ENCODE measurements at places on chromosomes 2 and 18. TPM values are rescaled to one million over a fixed set of nuclear protein-coding genes. Genes with fewer than 3 reads are reported as not detected.
A peak's percentile ranks its signal among the peaks of the same experiment; 100 is the strongest.

GRCh38 chr2:178997477-178997876 is 52.5 kb downstream of the CCDC141 start:
- no peak overlapping the region for H3K4me3 ChIP-seq
- H3K4me1 ChIP-seq, result no peaks in the 10 kb centered on the region
- H3K27ac ChIP-seq, result no peak overlapping the region
- DNase-seq, result no peak
- no peaks in the 10 kb centered on the region for H3K27me3 ChIP-seq

DNA sequence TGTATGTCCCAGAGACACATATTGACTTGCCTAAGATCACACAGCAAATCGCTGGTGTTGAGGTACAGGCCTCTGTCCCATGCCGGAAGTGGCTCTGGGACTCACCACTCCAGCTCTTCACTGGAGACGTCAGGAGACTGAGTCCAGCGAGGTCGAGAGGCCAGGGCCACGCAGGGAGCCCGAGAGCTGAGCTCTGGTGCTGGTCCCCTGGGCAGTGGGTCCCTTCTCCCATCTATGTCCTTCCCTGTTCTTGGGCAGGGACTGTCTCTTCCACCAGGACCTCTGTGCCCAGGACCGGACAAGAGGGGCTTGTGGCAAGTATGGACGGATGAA is 62.4 kb upstream of the TWIST2 start:
- no peaks in the 10 kb centered on the region for H3K4me1 ChIP-seq
- no peaks in the 10 kb centered on the region for H3K36me3 ChIP-seq
- no peak overlapping the region for H3K4me3 ChIP-seq
- DNase-seq, result no peak
- no peak overlapping the region for H3K27ac ChIP-seq
- peaks cover 12% of the 10 kb centered on the region for H3K27me3 ChIP-seq

GRCh38 chr2:74278176-74278575 is 65.0 kb downstream of the SLC4A5 start:
- no peaks in the 10 kb centered on the region for H3K4me1 ChIP-seq
- H3K4me3 ChIP-seq, result no peak overlapping the region
- H3K27me3 ChIP-seq, result no peaks in the 10 kb centered on the region

DNA sequence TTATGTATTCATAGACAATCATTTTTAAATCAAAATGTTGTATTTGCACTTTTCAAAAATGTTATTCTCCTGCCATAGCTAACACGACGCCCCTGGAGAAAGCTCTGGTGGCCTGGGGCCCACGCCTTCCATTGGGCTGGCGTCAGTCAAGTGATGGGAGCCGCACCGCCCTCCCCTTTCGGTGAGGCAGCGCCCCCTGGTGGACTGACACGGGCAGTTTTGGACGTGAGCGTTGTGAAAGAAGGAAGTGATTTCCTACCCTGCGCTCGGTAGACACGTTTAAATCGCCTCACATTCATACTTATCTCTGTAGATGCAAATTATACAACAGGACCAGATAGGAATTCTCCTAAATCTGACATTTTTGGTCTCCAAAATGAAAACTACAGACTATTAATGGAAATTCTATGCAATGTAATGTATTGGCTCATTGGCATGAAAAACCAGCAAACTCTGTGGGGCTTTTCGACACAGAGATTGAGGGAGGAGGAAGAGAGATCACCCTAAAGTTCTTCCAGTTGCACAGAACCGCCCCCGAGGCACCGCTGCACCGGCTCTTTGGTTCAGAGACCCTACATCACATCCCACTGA is 326.2 kb upstream of the SOX11 start:
- no peaks in the 10 kb centered on the region for H3K36me3 ChIP-seq
- peak; percentile 63 for DNase-seq
- peaks cover 5% of the 10 kb centered on the region for H3K27me3 ChIP-seq

- no peaks in the 10 kb centered on the region for H3K36me3 ChIP-seq
- no peaks in the 10 kb centered on the region for H3K4me1 ChIP-seq
- H3K4me3 ChIP-seq, result no peak overlapping the region
- no peak overlapping the region for H3K27ac ChIP-seq
- DNase-seq, result peak; percentile 24
Observed at GRCh38 chr2:121287146-121287798, 2.3 kb upstream of the TFCP2L1 start.

GRCh38 chr2:158716921-158717320 is 78.2 kb upstream of the DAPL1 start:
- no peaks in the 10 kb centered on the region for H3K27me3 ChIP-seq
- H3K27ac ChIP-seq, result peak overlapping the region; percentile 86
- no peak overlapping the region for H3K4me3 ChIP-seq
- DNase-seq, result no peak

GRCh38 chr2:101986804-101987740 is 4.7 kb upstream of the IL1R2 start:
- no peaks in the 10 kb centered on the region for H3K4me1 ChIP-seq
- no peak overlapping the region for H3K27ac ChIP-seq
- H3K27me3 ChIP-seq, result peaks cover 2% of the 10 kb centered on the region
- H3K4me3 ChIP-seq, result no peak overlapping the region
- no peaks in the 10 kb centered on the region for H3K36me3 ChIP-seq

- peaks cover 9% of the 10 kb centered on the region for H3K4me1 ChIP-seq
- H3K27me3 ChIP-seq, result no peaks in the 10 kb centered on the region
- no peak overlapping the region for H3K27ac ChIP-seq
- no peak for DNase-seq
- H3K4me3 ChIP-seq, result no peak overlapping the region
Observed at GRCh38 chr2:26016012-26016705, 17.7 kb upstream of the RAB10 start.

DNA sequence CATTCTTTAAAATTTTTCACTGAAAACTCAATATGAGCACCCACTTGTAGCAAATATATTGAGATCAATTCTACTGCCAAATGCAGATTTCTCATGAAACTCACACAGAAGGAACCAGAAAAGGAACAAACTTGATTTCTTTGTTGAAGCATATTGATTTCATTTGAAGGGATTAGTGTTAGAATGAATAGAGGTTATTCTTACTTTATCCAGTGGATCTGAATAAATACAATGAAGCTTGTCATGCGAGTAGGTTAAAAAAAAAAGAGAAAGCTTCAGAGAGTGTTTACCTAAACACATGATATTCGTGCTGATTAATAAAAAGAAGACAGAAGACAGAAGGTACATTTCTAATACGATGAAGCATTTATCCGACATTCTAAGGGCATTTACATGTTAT is 226.7 kb upstream of the ZSWIM2 start:
- peak overlapping the region; percentile 41 for H3K27ac ChIP-seq
- no peak overlapping the region for H3K4me3 ChIP-seq
- no peaks in the 10 kb centered on the region for H3K36me3 ChIP-seq
- H3K27me3 ChIP-seq, result no peaks in the 10 kb centered on the region
- no peaks in the 10 kb centered on the region for H3K4me1 ChIP-seq
- DNase-seq, result no peak

- DNase-seq, result no peak
- no peak overlapping the region for H3K4me3 ChIP-seq
- H3K27me3 ChIP-seq, result no peaks in the 10 kb centered on the region
- H3K27ac ChIP-seq, result no peak overlapping the region
- no peaks in the 10 kb centered on the region for H3K36me3 ChIP-seq
Observed at GRCh38 chr2:169320561-169320960, 41.8 kb downstream of the LRP2 start.

DNA sequence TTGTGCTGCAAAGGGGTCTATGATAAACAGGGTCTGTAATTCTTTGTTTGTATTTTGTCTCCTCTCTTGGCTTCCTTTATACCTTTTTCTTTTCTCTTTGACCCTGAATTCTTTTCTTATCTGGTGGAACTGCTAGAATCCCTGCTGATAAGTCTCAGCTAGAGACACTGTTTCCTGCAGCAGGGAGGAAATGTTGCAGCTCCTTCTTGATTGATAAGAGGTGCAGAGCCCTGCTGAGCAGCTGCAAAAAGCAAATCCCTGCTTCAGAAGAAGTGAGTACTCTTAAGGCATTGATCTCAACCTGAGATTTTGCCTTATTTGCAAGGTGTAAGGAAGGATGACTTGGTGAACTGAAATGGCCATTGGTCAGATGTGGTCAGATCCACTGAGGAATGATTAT is 167.8 kb downstream of the NUP35 start:
- no peaks in the 10 kb centered on the region for H3K36me3 ChIP-seq
- no peak overlapping the region for H3K27ac ChIP-seq
- no peak overlapping the region for H3K4me3 ChIP-seq
- DNase-seq, result no peak
- no peaks in the 10 kb centered on the region for H3K27me3 ChIP-seq

Gene TUBA3E
- 11.0 TPM for total RNA-seq

Gene RGPD8
- total RNA-seq, result 6.7 TPM

Gene SLC1A4
- total RNA-seq, result 13.4 TPM

Gene HDHD2
- total RNA-seq, result 34.8 TPM

Gene OTX1
- total RNA-seq, result not detected
